ENCODE measurements at places on chromosomes 7 and 10.

DNA sequence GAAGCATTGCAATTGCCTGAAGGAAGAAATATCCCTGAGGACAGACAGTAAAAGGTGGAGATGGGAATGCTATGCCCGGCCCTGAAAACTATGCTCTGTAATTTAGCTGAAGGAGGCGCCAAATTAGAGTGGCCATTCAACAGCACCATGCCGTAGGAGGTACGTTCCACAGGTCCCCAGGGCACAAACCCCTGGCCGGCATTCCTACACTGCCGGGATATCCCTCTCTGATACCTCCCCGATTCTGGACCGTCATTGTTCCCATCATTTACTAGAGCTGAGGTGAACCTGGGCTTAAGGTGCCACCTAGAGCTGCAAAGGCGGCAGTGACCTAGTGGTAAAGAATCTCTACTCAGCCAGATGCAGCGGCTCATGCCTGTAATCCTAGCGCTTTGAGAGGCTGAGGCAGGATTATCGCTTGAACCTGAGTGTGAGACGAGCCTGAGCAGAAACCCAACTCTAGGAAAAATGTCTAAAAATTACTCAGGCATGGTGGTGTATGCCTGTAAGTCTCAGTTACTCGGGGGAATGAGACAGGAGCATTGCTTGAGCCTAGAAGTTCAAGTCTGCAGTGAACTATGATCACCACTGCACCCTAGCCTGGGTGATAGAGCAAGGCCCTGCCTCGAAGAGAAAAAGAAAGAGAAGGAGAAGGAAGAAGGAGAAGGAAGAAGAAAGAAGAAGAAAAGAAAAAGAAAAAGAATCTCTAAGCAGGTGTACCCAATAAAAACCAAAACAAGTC, 53.0 kb upstream of the TNKS2 start:
- DNase-seq: no peak

DNA sequence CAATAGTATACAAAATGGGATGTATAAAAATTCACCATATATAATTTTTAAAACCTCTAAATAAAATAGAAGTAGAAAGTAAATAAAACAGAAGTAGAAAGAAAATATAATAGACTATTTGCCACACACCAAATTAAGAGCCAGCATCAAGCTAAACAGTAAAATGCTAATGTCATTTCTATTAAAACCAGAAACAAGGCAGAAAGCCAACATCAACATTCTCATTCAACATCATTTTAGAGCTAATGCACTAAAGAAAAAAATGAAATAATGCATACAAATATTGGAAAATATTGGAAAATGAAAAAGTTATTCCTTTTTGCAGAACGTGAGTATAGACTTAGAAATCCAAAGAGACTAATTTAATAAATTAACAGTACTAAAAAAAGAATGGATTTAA, 23.4 kb upstream of the RELN start:
- no peak for DNase-seq

- no peak for DNase-seq
These were observed 33.5 kb upstream of the AUTS2 start for GRCh38 chr7:69564454-69565417.

DNA sequence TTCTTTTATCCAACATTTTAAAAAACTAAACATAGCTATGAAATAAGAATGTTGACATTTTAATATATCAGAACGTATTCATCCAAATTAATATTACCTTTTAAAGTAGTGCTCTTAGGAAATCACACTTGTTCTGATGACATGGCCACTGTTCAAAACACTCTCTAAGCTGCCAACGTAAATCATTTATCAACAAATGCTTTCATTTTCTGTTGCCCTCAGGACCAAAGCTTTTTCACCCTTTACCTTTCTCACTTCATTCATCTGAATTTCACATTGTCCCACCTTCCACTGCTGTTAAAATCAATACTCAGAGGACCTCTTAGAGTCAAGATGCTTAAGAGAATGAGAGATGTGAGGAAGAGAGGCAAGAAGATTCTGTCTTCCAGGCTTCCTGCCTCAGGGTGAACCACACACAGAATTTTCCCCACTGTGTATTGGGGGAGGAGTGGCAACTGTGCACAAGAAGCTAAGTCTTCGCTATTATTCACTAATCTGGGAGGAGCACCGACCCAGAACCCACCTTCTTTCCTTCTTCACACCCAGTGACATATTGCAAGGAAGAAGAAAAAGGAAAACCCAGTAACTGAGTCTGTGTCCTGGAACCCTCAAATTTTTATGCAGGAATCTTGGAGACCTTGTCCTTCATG, 21.0 kb downstream of the HIBADH start:
- DNase-seq: no peak

GRCh38 chr7:91405092-91405788, 141.0 kb downstream of the FZD1 start:
- DNase-seq: no peak

DNA sequence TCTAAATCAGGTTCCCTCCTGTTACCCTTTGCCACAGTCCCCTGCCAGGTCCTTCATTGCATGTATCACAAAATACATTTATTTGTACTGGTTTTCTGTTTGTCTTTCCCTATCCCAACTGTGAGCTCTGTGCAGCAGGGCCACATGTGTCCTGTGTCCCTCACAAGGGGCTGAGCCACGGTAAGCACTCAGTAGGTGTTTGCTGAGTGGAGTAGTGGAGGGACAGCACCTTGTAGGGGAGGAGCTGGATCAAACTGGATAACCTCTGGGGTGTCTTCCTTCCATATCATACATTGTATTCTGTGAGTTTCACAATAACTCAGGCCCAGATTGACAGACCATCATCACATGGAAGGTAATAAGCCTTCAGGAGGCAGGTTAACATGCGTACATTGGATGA, 25.9 kb downstream of the PIK3CG start:
- no peak for DNase-seq

DNA sequence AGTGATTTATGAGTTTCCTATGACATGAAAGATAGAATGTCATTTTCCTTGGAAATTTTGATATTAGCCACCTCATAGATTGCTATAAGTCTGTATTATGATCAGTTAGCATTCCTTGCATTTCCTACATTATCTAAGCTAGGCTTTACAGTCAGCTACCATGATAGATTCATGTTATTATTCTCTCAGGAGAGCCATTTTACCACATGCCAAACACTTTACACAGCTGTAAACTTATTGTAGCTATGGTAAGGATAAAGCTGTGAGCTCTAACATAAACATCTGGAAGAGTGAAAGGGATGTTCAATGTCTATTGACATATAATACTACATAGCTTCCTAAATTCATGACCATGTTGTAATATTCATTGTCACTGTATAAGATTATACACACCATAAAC, 608.0 kb downstream of the PHTF2 start:
- DNase-seq: no peak

- DNase-seq: no peak
These were observed 116.2 kb downstream of the ITGA8 start for GRCh38 chr10:15603446-15604011.

GRCh38 chr10:110138197-110138812, 69.1 kb upstream of the MXI1 start:
- peak; percentile 1 for DNase-seq

Data from amniotic stem cell (primary cell).